ENCODE measurements at places on chromosomes 16 and 17.

- no peak for DNase-seq
Measured at GRCh38 chr16:87463722-87464690, 28.8 kb downstream of the ZCCHC14 start.

GRCh38 chr16:17056666-17057065 is 414.1 kb downstream of the XYLT1 start:
- no peak for DNase-seq

GRCh38 chr16:57826706-57827625 is 24.7 kb upstream of the KIFC3 start:
- no peak for DNase-seq

DNA sequence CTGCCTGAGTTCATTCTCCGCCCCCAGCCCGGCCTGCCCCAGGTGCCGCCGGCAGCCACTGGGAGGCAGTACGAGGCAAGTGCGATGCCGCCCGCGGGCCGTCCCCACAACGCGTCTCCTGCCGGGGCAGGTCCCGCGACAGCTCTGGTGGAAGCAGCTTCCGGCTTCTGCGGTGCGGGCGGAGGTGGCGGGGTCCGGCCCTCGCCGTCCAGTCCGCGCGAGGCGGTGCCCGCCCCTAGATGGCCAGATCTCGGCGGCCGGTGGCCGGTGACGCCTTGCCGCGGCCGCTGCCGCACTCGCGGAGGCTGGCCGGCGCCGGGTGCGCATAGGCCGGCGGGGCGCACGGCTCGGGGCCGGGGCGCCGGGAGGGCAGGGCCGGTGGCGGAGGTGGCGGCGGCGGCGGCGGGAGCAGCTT is 1.8 kb downstream of the GJD3 start:
- DNase-seq, result no peak

DNA sequence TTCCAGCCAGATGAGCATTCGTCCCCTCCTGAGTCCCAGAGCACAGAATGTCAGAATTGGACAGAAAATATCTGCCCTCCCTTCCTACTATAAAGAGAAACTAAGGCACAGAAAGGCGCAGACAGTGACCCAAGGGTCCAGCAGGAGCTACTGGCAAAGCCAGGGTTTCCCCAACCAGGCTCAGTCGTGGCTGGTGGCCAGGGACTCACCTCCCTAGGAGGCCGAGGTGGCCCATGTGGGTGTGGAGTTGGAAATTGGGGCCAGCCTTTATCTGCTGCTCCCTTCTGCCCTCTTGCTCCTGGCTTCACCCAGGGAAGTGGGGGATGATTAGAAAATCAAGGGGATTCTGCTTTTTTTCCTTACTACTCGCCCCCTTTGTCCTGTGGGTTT is 1.1 kb downstream of the DRC7 start:
- DNase-seq, result no peak

- no peak for DNase-seq
Measured at GRCh38 chr16:86874141-86874540, 295.8 kb downstream of the FOXL1 start.

- no peak for DNase-seq
Measured at GRCh38 chr17:45367216-45367615, 50.4 kb upstream of the MAP3K14 start.

DNA sequence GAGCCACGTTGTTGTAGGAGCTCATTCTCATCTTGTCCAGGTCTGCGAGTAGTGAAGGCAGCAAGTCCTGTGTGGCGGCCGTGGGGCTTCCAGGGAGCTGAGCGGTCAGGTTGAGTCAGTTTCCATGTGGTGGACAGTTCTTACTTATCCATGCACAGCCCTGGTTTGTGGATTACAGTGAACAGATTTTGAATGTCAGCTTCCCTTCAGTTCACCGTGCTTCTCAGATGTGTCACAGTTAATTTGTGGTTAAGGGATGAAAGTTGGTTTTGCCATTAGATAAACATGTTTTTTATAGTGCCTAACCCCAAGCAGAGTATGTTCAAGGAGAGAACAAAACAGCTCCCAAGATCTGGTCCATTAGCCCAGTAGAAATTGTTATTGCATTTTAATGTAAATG is 103.1 kb downstream of the RPTOR start:
- DNase-seq, result no peak

- peak; percentile 99 for DNase-seq
Measured at GRCh38 chr17:50209472-50210239, 8.2 kb upstream of the COL1A1 start.

GRCh38 chr17:82101767-82102679 is 4.0 kb upstream of the FASN start:
- no peak for DNase-seq
